ENCODE measurements at places on chromosomes 13 and 19.

GRCh38 chr19:48645620-48646000 is 377 bp downstream of the CA11 start:
- no peak for ATAC-seq

- ATAC-seq = no peak
Measured at GRCh38 chr13:40309881-40310280, 356.6 kb downstream of the FOXO1 start.

- ATAC-seq = no peak
Measured at GRCh38 chr13:94515911-94516310, 36.4 kb upstream of the DCT start.

DNA sequence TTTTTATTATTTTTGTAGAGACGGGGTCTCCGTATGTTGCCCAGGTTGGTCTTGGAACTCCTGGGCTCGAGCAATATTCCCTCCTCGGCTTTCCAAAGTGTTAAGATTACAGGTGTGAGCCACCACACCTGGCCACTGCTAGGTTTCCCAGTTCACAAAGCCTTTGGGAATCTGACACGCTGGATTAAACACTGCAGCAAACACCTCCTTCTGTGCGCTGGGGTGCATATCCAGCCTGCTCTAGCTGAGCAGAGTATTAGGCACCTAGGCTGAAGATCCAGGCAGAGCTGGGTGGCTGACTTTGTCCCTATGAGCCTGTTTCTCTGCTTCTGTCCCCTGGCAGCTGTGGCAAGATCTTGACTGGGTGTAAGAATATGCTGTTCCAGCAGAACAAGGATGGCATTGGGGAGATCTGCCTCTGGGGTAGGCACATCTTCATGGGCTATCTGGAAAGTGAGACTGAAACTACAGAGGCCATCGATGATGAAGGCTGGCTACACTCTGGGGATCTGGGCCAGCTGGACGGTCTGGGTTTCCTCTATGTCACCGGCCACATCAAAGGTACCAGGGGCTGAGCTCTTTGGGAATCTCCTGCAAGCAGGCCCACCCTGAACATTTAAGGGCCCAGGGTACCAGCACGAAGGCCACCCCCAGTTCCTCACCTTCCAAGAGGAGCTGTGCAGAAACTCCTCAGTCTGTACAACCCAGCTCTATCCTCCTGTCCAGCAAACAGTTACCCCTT is 49.8 kb downstream of the ACSBG2 start:
- no peak for ATAC-seq

- ATAC-seq = no peak
Measured at GRCh38 chr13:38213314-38213713, 136.3 kb upstream of the UFM1 start.

GRCh38 chr13:100213576-100213975 is 124.7 kb downstream of the PCCA start:
- no peak for ATAC-seq

GRCh38 chr13:99281811-99282263 is 23.7 kb upstream of the GPR18 start:
- peak; percentile 93 for ATAC-seq

DNA sequence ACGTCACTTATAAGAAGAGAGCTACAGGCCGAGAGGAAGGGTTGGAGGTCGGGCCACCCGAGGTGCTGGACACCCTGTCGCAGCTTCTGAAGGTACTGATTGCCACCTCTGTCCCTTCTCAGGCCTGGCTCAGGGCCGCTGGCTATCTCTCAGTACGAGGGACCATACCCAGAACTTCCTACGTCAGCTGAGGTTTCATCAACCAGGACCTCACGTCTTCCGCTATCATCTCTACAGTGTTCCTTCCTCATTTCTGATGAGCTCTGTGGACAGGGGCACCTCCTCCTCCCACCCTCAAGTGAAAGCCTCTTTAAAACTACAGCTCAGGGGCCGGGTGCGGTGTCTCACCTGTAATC is 58.2 kb upstream of the USE1 start:
- peak; percentile 57 for ATAC-seq

DNA sequence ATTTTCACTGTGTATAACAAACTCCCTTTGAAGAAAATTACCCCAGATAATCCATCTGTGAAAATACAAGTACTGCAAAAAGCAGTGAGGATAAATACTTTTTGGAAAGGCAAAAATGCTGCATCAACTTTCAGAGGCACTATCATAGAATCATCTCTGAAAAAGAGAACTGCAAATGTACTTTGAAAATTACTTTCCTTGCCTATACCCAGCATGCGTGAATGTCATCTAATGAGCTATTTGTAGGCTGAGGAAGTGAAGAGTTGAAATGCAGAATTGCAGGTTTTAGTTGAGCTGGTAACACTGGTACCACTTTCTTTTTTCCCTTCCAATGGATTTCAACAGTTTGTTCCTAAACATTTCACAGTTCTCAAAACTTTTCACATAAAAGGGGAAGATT is 196.7 kb downstream of the TBC1D4 start:
- ATAC-seq = peak; percentile 74

GRCh38 chr13:113528813-113529180 is 38.3 kb upstream of the DCUN1D2 start:
- no peak for ATAC-seq

DNA sequence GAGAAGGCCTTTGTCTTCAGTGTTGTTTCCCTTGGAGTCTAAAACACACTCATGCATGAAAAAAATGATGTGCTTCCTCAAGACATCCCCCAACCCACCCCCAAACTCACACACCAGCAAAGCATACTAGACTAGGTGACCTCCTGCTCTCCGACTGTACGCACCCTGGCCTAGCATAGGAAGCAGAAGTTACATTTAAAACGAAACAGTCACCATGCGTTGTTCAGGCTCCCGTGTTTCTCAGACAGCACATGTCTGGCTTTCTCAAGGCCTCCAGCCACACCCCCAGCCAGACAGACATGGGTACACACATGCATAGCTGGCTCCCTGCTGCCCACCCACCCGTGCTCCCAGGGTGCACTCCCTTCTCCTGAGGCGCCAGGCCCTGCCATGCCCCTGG is 28.7 kb upstream of the C1QTNF9 start:
- ATAC-seq = peak; percentile 93
